ENCODE measurements at places on chromosomes 12 and 14.

DNA sequence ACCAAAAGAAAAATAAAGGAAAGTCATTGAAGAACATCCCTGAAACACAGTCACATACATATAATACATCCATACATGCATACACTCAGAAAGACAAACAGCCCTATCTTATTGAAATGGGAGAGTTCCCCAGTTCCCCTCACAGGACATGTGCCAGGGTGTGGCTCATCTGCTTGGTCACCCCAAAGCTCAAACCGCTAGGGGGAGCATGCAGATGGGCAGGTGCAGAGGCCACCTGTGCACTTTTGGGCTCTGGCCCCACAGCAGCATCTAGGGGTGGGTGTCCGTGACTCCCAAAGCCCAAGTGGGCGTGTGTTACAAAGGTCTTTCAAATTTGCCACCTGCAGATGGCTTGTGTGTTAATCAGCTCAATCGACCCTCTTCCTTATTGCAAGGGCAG is 75.2 kb downstream of the CMAS start:
- DNase-seq, result no peak

GRCh38 chr12:13627536-13627935 is 353.9 kb downstream of the GRIN2B start:
- DNase-seq, result no peak

DNA sequence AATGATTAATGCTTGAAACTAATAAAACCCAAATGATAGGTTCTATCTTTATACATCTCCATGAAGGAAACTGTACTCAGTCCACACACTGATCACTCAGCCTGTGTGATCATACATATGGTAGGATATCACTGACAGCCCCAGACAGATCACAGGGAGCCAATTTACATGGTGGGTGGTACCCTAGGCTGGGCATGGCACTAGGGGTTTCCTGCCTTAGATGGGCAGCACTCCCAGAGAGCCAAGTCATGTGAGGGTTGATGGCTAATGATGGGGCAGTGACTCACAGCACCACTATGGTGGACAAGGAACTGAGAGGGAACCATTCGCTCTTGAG is 89.6 kb upstream of the PTPRR start:
- DNase-seq, result no peak

DNA sequence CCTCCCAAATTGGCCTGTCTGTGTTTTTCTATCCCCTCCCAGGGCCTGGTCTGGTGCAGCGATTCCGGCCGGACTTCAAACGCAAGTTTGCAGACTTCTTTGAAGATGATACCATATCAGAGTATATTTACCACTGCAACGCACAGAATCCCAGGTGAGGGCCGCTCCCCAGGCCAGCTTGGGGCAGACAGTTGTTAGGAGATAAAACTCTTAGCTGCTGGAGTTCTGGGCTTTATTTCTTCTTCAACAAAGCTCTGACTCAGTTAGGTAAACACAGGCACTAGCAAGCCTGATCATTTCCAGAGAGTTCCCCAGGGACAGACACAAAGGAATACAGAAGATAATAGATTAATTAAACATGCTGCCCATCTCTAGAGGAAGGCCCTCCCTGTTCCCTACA is 8.3 kb downstream of the ABHD4 start:
- DNase-seq, result no peak

DNA sequence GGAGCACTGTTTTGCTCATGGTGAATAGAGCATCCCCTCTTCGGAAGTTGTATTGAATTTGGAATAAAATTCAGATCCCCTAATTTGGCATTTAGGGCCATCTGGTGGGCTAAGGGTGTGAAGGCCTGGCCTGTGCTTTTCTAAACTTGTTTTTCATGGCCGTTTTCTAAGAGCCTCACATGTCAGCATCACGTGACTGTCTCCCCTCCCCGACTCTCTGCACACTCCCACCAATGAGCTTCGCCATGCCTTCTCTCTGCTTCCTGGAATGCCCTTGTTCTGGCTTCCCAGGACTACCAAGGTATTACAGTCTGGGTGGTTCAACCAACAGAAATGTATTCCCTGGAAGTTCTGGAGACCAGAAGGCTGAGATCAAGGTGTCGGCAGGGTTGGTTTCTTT is 85.3 kb downstream of the PRIMA1 start:
- DNase-seq, result no peak

- DNase-seq, result no peak
Measured at GRCh38 chr14:106141242-106142220, 615.1 kb downstream of the TMEM121 start.

DNA sequence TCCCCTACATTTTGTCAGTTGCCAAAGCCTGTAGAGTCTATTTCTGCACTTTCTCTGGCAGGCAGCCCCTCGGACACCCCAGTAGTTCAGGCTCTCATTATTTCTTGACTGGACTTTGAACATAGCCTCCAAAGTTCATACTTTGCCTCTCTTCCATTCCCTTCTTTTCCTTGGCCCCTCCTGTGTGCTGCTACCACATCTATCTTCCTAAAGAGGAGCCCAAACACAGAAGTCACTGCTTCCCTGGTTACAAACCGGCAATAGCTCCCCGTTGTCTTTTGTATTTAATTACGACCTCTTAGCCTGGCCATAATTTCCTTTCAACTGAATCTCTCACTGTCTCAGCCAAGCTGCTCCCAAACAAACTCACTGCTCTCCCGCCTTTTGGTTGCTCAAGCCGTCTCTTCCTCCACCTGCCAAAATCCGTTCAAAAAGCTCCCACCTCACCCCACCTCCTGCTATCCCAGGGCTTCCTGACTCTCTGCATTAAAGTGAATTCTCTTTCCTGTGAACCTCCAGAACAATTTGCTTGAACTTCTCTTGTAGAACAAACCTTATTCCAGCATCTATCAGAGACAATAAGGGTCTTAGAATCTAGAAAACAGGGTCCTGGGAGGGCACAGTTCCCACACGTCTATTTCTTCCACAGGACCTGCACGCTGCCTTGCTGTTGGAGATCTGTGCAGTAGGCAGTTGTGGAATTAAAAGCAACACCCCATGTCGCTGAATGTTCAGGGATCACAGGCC is 46.9 kb downstream of the PRMT8 start:
- DNase-seq, result no peak

GRCh38 chr12:92270521-92270920 is 124.9 kb upstream of the BTG1 start:
- no peak for DNase-seq

DNA sequence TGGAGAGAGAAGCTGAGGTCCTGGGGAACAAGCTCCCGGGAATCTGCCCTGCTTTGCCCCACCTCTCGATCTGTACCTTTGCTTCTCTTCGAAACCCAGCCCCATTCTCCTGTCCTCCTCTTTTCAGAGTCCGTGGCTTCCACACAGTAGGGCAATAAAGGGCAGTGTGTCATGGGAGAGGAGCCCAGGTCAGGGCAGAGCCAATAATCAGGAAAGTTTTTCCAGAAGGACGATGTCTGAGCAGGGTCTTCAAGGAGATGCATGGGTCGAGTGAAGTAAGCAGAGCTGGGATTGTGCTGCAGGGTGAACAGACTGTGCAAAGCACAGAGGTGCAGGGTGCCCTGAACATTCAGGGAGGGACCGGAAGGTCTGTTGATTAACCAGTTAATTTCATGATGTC is 22.1 kb upstream of the SERPINA4 start:
- DNase-seq, result no peak

- DNase-seq, result no peak
Measured at GRCh38 chr12:40692765-40693206, 547 bp downstream of the CNTN1 start.

GRCh38 chr14:92926931-92927330 is 4.0 kb downstream of the CHGA start:
- no peak for DNase-seq

DNA sequence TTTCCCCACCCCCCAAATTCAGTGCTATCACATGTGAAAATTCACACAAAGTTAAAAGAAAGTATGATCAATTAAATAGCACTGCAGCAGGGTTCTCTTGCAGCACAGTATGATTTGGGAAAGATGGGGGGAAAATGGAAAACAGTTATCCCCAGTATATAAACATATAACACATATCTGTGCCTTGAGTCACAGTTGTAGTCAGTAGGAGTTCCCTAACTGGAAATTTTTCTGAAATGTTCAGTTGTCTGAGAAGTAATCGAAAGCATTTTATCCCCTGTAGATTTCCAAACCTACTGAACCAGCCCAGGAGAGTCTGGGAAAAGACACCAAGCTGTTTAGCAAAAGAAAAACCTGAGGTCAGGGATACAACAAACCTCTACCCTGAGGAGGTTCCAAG is 47.0 kb downstream of the C12orf50 start:
- DNase-seq, result no peak

DNA sequence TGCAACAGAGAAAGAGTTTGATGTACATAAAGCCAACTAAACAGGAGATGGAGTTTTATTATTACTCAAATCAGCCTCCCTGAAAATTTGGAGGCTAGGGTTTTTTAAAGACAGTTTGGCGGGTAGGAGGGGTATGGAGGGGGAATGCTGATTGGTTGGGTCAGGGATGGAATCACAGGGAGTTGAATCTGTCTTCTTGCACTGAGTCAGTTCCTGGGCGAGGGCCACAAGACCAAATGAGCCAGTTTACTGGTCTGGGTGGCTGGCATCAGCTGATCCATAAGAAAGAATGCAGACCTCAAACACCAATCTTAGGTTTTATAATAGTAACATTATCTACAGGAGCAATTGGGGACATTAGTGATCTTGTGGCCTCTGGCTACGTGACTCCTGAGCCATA is 64.9 kb downstream of the RIN3 start:
- no peak for DNase-seq
